Ecto neural progenitor cell (in vitro differentiated cells): ENCODE measurements at places on chromosomes 1 and 21.

DNA sequence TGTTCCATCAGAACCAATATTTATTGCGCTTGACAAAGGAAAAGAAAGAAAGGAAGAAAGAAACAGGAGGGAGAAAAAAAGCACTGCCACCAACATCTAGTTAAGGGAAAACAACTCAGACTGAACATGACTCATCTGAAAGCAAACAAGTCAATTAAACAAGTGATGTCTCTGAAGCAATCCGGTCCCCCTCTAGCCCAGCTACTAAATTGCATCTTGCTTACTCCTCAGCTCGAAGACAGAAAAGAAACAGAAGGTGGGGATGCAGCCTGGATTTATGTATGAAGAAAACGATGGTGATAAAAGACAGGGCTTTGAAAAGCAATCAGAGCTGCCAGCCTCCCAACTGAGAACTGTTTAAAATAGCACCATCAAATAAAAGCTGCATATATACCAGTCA lies 188.2 kb downstream of the OMA1 start:
- DNase-seq, result no peak

DNA sequence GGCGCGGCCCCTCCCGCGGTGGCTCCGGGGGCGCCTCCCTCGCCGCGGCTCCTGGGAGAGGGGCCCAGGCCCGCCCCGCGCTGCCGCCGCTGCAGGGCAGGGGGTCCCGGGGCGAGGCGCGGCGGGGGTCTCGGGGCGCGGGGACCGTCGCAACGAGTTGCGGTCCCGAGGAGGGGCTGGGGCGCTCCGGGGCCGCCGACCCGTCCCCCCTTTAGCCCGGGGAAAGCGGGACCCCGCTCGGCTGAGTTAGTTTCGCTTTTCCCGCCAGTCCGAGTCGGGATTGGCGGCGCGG lies 493 bp downstream of the SPSB1 start:
- DNase-seq, result no peak

DNA sequence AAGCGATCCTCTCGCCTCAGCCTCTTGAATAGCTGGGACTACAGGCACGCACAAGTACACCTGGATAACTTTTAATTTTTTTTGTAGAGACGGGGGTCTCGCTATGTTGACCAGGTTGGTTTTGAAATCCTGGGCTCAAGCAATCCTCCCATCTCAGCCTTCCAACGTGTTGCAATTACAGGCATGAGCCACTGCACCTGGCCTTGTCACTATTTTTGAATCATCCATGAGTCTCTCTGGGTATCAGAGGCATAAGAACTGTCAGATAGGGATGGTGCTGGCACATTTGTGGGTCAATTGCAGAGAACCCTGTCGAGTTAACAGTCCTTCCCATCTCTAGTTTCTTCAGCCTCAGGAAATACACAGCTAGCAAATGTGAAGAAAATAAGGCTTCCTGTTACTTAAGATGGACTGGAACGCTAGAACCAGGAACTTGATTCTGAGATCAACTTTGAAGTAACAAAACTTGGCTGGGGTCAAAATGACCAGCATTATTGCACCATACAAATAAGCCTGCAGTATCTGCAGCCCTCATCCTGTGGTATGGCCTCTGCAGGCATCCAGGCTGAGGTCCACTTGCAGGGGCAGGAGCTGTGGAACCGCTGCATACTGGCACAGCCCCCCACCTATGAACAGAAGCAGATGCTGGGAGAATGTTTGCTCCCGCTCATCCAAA lies 124.3 kb upstream of the GADD45A start:
- no peak for DNase-seq

GRCh38 chr1:44747878-44748277 lies 8.2 kb downstream of the KIF2C start:
- no peak for DNase-seq

GRCh38 chr1:236853921-236854604 lies 59.0 kb downstream of the MTR start:
- DNase-seq, result no peak

DNA sequence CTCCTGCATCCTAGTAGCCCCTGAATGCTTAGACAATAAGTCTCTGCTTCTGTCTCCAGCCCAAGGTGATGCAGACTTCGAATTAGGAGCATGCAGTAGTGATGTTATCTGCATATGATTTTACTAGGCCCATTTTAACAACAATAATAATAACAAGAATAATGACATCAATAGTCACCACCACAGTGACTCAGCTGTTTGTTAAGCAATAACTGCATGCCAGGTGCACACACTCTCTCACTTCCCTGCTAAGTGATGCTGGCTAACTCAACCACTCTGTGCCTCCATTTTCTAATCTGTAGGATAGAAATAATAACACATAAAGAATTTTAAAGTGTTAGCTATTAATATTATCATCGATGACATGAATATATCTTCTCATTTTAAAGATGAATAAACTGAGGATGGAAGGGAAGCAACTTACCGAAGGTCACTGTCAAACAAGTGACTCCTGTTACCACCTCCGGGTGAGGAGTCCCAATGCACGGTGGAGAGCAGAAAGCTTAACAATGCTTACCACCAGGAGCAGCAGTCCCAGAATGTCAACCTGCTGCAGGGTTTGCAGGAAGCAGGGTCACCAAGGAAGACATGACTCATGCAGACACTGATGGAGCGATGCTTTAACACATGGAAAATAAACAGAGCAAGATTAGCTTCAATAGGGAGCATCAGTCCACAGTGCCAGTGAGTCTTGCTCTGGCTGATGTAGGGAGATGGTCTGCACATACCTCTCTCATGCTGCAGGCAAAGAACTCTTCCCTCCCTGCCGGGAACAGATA lies 290.2 kb downstream of the SPATA17 start:
- no peak for DNase-seq

- no peak for DNase-seq
Measured at GRCh38 chr21:41636636-41637630, 129.0 kb upstream of the TMPRSS2 start.

DNA sequence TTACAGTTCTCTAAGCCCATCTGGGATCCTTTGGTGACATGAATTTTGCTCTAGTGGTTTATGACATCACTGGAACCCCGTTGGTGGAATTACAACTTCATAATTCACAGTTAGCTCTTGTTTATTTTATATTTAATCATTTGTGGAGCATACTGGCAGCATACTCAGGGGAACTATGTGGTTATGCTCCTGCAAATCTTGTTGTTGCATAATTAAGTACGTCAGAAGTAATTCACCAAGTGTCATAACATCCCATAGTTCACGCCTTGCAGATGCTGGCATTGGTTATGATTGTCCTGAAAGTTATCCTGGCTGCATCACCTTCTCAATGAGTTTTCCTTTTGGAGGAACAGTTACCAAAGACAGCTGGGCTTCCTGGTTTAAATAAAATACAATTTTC lies 16.5 kb downstream of the PRRX1 start:
- no peak for DNase-seq

DNA sequence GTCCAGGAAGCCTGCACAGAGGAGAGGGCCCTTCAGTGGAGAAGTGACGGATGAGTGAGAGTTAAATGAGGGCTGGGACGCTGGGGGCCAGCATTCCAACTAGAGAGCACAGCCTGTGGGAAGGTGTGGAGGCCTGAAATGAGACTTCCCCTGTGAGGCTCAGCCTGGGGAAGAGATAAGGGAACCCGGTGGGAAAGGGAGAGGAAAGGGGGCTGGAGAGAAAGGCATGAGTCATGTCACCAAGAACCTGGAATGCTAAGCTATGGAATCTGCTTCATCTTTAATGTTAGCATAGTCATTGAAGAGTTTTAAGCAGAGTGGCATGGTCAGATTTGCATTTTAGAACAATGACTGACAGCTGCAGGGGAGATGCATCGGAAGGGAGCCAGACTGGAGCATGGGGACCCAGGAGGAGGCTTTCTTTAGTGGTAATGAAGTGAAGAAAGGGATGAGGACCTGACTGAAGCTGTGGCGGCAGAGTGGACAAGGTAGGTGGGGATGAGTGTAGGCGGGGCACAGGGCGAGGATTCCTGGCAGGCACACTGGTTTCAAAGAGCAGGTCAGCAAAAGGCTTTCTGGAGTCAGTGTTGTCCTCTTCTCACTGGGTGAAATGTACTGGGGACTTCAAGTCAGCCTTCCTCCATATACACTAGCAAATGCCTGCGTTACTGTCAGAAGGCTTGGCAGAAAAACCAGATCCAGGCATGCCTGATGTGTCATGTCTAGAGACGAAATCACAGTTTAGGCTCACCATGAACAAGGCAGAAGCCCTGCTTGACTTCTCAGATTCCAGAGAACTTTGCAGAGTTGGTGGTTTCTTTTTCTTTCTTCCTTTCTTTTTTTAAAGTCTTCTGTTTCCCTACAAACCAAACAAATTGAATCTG lies 8.0 kb downstream of the RGL1 start:
- DNase-seq, result no peak

GRCh38 chr1:2583331-2583791 lies 3.2 kb upstream of the PRXL2B start:
- no peak for DNase-seq

DNA sequence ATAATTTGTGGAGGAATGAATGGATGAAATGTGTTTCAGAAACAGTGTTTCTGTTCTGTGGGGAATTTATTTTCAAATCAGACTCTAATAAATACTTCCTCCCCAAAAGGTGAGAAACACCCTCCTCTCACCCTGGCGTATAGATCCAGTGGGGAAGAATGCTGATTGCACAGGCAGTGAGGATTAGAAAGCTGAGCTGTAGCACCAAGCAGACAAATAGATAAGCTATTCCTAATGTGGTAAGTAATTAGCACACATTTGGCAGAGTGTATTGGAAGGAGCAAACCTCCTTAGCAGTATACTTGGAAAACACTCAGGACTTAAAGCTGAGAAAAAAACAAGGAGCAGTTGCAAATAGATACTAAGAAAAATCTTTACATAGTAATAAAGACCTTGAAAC lies 50.8 kb downstream of the NUF2 start:
- no peak for DNase-seq

- DNase-seq, result no peak
Measured at GRCh38 chr1:6180268-6180706, at the start of gene CHD5. Gene CHD5 (minus strand): TSS chr1:6180321. CDS start chr1:6180023, 298 bp downstream.

- no peak for DNase-seq
Measured at GRCh38 chr1:110533230-110533629, 14.3 kb upstream of the KCNA10 start.

GRCh38 chr1:58156124-58156468 lies 390.4 kb downstream of the OMA1 start:
- DNase-seq, result no peak

- no peak for DNase-seq
Measured at GRCh38 chr21:31545036-31545435, 114.5 kb upstream of the SOD1 start.

GRCh38 chr1:150168960-150169601 lies 19.4 kb downstream of the PLEKHO1 start:
- DNase-seq, result peak; percentile 79

- DNase-seq, result no peak
Measured at GRCh38 chr1:4367230-4367777, 287.1 kb upstream of the AJAP1 start.

DNA sequence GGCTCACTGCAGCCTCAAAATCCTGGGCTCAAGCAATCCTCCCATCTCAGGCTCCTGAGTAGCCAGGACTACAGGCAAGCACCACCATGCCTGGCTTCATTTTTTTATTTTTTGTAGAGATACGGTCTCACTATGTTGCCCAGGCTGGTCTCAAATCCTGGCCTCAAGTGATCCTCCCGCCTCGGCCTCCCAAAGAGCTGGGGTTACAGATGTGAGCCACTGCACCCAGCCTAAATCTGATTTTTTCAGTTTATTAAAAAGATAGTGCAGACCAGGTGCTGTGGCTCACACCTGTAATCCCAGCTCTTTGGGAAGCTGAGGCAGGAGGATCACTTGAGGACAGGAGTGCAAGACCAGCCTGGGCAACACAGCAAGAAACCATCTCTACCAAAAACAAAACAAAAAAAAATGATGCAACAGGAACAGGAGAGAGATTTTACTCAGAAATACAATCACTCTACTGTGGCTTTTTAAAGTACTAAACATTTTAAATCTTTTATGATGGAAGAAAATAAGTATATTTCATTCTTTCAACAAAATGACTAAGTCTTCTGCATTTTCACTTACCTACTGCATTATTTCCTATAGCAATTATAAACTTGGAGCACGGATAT lies 1.9 kb downstream of the PSMG1 start:
- no peak for DNase-seq

- DNase-seq, result no peak
Measured at GRCh38 chr1:177206831-177207355, 36.1 kb downstream of the BRINP2 start.

- DNase-seq, result no peak
Measured at GRCh38 chr1:236524895-236525184, 1.1 kb downstream of the LGALS8 start.

GRCh38 chr1:224623743-224624333 lies 7.7 kb downstream of the CNIH3 start:
- no peak for DNase-seq

DNA sequence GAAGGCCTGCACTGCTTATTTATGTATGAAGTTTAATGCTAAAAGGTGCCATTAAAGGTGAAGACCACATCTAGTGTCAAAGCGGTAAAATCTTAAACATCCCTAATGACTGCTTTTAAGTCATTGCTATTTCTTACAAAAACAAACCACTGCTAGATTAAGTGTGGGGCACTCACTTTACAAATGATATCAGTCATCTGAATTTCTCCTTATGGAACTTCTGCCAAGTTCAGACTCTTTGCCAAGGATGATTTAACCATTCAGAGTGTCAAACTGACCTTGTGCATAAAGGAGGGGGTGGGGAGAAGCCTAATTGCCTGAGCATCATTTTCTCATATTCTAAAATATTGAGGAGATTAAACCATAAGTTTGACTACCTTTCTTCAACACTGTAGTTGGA lies 271.5 kb downstream of the TGFB2 start:
- DNase-seq, result no peak

GRCh38 chr1:224505454-224506093 lies 71.0 kb upstream of the WDR26 start:
- DNase-seq, result no peak

DNA sequence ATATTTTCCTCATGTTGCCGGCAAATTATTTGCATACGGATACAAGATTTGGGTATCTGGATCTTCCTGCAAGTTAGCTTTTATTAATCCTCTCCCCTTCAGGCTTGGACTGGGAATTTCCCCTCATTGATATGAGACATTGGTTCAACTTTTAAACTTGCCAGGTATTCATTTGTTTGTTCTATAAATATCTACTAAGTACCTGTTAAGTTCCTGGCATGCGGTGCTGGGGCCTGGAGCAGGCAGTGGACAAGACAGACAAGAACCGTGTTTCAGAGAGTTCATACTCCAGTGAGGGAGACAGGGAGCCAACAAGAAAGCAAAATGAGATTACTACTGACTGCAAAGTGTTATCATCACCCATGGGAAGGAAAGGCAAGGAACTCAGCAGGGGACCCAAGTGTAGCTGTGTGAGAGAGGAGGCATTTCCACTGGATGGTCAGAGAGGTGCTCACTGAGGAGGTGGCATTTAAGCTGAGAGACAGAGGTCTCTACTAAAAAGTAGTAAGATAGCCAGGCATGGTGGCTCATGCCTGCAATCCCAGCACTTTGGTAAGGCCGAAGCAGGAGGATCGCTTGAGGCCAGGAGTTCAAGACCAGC lies 39.1 kb upstream of the FHAD1 start:
- no peak for DNase-seq

DNA sequence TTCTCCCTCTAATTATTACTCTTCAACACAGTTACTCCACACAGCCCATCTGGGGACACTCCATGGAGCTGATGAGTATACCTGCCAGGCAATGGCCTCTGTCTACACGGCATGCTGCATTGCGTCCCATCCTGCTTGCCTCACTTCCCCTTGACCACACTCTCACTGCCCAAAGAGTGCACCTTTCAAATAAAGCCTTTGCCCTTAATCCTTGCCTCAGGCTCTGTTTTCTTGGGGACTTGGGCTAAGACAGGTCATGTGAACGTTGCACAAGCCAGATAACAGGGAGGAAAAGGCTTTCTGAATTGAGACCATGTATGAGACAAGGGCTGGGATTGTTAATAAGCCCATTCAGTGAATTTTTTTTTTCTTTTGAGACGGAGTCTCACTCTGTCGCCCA lies 40.0 kb upstream of the SIM2 start:
- DNase-seq, result no peak
